ENCODE measurements at places on chromosomes 6 and 20. TPM values are rescaled to one million over a fixed set of nuclear protein-coding genes. Genes with fewer than 3 reads are reported as not detected.

DNA sequence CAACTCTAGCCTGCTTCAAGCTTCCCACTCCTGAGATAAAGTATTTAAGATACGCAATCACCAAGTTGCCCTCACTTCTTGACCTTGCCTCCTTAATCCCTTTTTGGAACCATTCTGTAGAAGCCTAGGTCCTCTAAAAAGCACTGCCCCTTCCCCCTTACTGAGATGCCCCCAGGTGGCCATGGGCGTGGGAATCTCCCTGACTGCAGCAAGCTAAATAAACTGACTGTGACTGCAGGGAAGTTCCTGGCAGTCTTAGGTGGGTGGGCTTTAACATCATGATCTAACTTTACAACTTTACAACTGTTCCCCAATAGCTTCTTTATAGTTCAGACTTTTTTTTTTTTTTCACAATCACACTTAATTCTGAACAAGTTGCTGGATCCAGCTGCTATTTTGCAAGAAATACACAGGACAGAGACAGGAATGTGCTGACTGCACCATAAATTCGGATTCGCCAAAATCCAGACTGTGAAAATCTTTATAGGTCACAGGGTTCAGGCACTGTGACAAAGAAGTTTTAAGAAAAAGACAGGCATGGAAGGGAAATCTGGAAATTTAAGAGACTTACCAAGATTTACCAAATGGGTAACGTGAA lies 344.2 kb upstream of the SULF2 start:
- H3K4me3 ChIP-seq = no peak overlapping the region
- no peak overlapping the region for H3K27ac ChIP-seq
- H3K36me3 ChIP-seq = no peaks in the 10 kb centered on the region
- no peaks in the 10 kb centered on the region for H3K27me3 ChIP-seq

GRCh38 chr6:36984581-36985416 lies 1.2 kb downstream of the MTCH1 start:
- H3K36me3 ChIP-seq = no peaks in the 10 kb centered on the region
- H3K4me1 ChIP-seq = peaks cover 45% of the 10 kb centered on the region
- H3K4me3 ChIP-seq = peak overlapping the region; percentile 96
- H3K27me3 ChIP-seq = no peaks in the 10 kb centered on the region
- DNase-seq = no peak
- H3K27ac ChIP-seq = peak overlapping the region; percentile 94

DNA sequence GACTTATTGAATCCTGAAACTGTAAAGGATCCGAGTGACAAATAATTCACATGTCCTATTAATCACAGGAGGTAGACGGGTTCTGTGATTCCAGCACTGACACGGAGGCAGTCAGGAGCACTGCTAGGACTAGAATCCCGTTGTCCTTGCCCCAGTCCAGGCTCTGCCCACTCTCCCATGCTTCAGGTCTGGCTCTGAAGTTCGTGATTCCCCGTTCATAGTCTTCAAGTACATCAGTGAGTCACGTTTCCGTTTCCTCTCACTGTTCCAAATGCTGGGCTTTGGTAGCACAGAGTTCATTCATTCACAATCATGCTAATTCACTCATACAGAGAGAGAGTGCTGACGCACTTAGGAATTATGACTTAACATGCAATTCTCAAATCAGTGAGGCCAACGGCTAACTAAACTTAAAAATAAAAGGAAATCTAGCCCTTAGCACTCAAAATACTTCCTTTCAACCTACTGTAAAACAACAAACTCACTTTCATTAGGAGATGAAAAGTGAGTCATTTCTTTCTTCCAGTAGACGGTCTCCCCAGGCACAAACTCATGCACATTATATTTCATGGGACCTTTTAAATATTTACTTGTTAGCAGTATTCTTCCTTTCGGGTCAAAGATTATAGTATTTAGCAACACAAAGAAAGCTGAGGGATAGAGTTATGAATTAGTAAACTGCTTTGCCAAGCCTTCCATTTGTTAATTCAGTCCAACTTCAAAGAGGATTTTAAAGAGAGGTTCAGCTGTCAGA lies 94.0 kb upstream of the NHSL1 start:
- no peaks in the 10 kb centered on the region for H3K4me1 ChIP-seq
- no peak overlapping the region for H3K4me3 ChIP-seq
- no peaks in the 10 kb centered on the region for H3K36me3 ChIP-seq
- peak overlapping the region; percentile 63 for H3K27ac ChIP-seq

DNA sequence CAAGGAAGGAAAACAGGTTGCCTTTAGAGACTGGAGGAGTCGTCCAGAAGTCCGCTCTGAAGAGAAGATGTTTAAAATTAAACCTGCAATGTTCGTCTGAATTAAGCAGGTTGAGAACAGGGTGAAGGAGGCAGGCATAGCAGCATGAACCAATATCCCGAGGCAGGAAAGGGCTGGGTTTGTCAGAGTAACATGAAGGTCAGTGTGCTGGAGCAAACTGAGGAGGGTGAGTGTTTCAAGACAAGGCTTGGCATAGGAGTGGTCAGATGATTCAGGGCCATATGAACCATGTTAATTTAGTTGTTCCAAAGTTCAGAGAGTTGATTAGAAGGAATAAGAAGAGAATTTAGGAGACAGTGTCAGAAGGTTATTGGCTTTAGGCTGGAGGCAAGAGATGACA lies 93.3 kb downstream of the UTRN start:
- no peak overlapping the region for H3K27ac ChIP-seq
- no peak for DNase-seq
- no peaks in the 10 kb centered on the region for H3K27me3 ChIP-seq
- no peak overlapping the region for H3K4me3 ChIP-seq
- H3K4me1 ChIP-seq = peaks cover 44% of the 10 kb centered on the region
- no peaks in the 10 kb centered on the region for H3K36me3 ChIP-seq

- no peaks in the 10 kb centered on the region for H3K27me3 ChIP-seq
- H3K4me1 ChIP-seq = peaks cover 28% of the 10 kb centered on the region
- H3K27ac ChIP-seq = no peak overlapping the region
- DNase-seq = no peak
Measured at GRCh38 chr6:111788379-111789276, 84.6 kb downstream of the FYN start.

- H3K4me1 ChIP-seq = no peaks in the 10 kb centered on the region
- no peaks in the 10 kb centered on the region for H3K36me3 ChIP-seq
- H3K27ac ChIP-seq = no peak overlapping the region
- no peaks in the 10 kb centered on the region for H3K27me3 ChIP-seq
- H3K4me3 ChIP-seq = no peak overlapping the region
Measured at GRCh38 chr20:18380908-18381529, 85.8 kb downstream of the DZANK1 start.

DNA sequence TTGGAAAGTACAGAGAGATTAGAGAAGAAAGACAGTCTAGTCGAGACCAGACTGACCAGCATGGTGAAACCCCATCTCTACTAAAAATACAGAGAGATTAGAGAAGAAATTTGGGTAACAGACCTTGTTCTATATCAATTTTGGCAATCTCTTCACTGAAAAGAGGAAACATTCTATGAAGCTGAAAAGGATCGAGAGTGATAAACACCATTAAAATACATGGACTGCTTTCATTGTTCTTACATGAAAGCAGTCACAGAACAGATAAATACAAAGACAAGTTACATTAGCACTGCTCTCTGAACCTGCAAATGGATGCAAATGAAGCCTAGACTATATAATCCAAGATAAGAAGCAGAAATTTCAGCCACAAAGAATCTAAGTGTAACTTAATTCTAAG lies 8.4 kb upstream of the OPRM1 start:
- no peak for DNase-seq
- no peaks in the 10 kb centered on the region for H3K27me3 ChIP-seq
- H3K27ac ChIP-seq = no peak overlapping the region
- H3K4me3 ChIP-seq = no peak overlapping the region

GRCh38 chr6:116030770-116031169 lies 29.9 kb downstream of the FRK start:
- H3K4me3 ChIP-seq = no peak overlapping the region

DNA sequence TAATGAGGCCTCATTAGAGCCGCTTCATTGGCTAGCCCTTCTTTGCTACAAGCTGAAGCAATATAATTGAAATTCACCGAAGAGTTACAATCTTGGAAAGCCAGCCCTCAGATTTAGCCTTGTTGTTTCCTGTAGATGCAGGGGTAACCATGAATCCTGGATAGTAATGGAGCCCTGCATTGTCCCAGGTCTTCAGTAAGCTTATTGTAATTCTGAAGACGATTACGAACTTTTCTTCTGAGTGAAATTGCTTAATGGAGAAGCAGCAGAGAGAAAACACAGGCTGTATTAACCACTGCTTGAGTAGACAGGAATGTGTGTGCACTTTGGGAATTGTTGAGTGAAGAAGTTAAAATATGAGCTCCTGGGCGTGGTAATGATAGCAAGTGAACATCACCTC lies 26.3 kb upstream of the NAA20 start:
- H3K4me1 ChIP-seq = peaks cover 56% of the 10 kb centered on the region
- H3K27ac ChIP-seq = no peak overlapping the region

DNA sequence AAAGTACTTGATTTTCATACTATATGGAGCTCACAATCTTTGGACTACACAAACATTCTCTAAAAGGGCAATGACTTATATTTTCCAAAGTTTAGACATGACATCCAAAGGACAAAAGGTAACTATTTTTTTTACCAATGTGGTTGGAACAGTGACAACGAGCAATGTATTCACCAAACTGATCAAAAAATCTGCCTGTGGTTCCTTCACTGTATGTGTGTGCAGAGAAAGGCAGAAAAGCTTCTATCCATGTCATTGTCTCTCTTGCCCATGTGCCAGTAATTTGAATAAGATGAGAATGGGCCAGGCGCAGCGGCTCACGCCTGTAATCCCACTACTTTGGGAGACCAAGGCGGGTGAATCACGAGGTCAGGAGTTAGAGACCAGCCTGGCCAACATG lies 25.5 kb downstream of the MCUR1 start:
- no peaks in the 10 kb centered on the region for H3K4me1 ChIP-seq
- H3K27ac ChIP-seq = no peak overlapping the region
- H3K36me3 ChIP-seq = peaks cover 29% of the 10 kb centered on the region
- H3K27me3 ChIP-seq = no peaks in the 10 kb centered on the region

DNA sequence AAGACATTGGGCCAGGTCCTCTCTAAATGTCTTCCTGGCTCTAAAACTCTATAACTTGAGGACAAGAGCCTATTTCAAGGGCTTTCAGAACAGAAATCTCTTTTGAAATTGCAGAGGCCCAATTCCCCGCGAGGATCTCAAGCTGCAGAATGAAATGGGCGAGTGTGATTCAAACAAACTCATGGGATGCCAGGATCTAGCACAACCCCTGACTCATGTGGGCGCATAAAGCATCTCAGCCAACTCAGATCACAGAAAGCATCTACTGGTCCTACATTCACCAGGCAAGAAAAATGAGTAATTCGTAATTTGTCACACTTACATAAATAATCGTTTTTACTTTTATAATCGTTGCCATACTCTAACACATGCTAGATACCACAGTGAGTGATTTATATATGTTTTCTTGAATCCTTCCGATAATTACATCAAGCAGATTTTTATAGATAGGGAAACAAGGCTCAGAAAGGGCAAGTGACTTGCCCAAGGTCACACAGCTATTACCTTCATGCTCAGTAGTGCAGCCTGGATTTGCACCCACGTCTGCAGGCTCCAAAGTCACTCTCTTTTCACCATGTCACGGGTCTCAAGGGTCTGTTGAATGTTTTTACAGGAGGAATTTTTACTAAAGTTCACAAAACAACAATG lies 26.2 kb downstream of the FOXF2 start:
- H3K36me3 ChIP-seq = no peaks in the 10 kb centered on the region
- H3K4me3 ChIP-seq = no peak overlapping the region
- H3K27ac ChIP-seq = no peak overlapping the region
- H3K4me1 ChIP-seq = no peaks in the 10 kb centered on the region
- no peak for DNase-seq

DNA sequence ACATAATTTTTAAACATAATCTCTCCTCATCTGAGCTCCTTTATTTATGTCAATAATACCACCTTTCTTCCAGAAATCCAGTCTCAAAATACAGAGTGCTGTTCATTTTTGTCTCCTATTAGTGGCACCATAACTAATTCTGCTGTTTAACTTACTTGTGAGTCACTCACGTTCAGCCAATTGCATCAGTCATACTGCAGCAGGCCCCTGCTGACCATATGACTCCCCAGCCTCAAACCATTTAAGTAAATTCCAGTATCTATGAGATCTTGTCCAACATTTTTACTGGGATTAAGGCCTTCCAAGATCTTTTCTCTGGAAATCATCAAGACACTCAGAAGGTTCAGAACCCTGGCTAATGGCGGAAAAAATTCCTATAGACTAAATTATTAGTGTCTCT lies 982.2 kb upstream of the MAP3K7 start:
- no peaks in the 10 kb centered on the region for H3K4me1 ChIP-seq
- no peak for DNase-seq
- no peaks in the 10 kb centered on the region for H3K36me3 ChIP-seq
- no peak overlapping the region for H3K4me3 ChIP-seq

GRCh38 chr6:6980999-6981597 lies 126.7 kb upstream of the RREB1 start:
- H3K4me1 ChIP-seq = peaks cover 21% of the 10 kb centered on the region
- H3K27ac ChIP-seq = no peak overlapping the region
- H3K27me3 ChIP-seq = no peaks in the 10 kb centered on the region

GRCh38 chr6:86010915-86011786 lies 368.5 kb upstream of the SYNCRIP start:
- H3K4me3 ChIP-seq = no peak overlapping the region
- no peaks in the 10 kb centered on the region for H3K27me3 ChIP-seq
- no peaks in the 10 kb centered on the region for H3K4me1 ChIP-seq
- no peak overlapping the region for H3K27ac ChIP-seq
- DNase-seq = no peak

GRCh38 chr6:101163611-101164010 lies 229.9 kb upstream of the GRIK2 start:
- H3K27me3 ChIP-seq = no peaks in the 10 kb centered on the region
- no peaks in the 10 kb centered on the region for H3K36me3 ChIP-seq
- no peak for DNase-seq
- no peaks in the 10 kb centered on the region for H3K4me1 ChIP-seq

DNA sequence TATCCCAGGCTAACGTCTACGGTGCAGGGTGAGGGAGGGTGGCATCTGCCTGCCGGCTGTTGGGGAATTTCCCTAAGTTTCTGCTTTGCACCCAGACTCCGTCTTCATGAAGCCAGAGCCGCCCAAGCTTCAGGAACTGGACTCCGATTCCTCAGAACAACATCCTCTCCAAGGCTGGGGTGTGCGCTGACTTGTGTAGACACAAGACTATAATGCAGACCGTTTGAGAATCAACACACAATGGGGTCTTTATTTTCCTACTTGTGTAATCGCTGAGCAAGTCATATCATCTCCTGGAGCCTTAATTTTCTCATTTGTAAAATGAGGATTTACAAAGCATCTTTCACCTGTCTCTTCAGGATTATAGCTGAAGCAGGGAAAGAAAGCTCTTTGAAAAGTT lies 160.5 kb upstream of the AGPAT4 start:
- no peak for DNase-seq
- H3K4me3 ChIP-seq = peak overlapping the region; percentile 4
- H3K4me1 ChIP-seq = peaks cover 18% of the 10 kb centered on the region
- H3K36me3 ChIP-seq = no peaks in the 10 kb centered on the region
- H3K27ac ChIP-seq = peak overlapping the region; percentile 78

Gene ZSCAN31
- 2.4 TPM for total RNA-seq

Gene OR2J1
- not detected for total RNA-seq

Gene ARFGEF3
- total RNA-seq = 0.40 TPM

Gene SRSF12
- total RNA-seq = not detected

Measured in gastrocnemius medialis (tissue), 4 donors.